AG04450 (cell line): ENCODE measurements at places on chromosomes 3 and 15. TPM values are rescaled to one million over a fixed set of nuclear protein-coding genes. Genes with fewer than 3 reads are reported as not detected.

GRCh38 chr3:9420850-9421549 lies 23.6 kb downstream of the SETD5 start:
- DNase-seq: no peak

DNA sequence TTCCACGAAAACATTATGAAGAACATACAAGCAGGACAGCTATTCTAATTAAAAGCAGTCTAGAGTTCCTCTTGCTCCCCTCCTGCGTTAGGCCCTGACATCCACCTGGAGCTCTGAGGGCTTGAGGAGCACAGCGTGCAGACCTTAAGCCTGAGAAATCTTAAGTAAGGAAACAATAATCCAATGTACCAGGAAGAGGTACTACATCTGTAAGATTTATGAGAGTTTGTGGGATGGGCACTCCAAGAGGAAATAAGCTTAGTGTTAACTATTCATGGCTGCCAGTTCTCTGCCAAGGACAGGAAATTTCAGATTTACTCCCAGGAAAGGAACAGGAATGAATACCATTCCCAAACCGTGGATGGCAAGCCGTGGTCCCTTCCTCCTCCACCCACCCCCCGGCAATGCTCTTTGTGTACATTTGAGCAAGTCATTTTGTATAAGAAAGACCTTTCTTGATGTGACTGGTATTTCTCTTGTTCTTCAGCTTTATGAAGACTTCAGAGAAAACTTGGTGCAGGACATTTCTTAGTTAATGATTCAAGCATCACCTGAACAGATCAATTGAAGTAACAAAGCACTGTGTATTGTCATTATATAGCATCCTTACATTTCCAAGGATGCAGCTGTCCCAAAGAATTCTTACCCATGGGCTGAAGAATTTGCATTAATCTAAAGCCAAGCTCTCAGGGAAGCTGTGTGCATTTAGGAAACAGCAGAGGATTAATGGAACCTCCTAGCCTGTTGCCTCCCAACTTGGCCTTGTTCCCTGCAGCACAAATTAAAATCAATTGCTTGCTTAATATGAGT lies 28.8 kb upstream of the VILL start:
- no peak for DNase-seq

Gene YEATS2
- 34.8 and 38.3 TPM in 2 replicates for polyA plus RNA-seq

DNA sequence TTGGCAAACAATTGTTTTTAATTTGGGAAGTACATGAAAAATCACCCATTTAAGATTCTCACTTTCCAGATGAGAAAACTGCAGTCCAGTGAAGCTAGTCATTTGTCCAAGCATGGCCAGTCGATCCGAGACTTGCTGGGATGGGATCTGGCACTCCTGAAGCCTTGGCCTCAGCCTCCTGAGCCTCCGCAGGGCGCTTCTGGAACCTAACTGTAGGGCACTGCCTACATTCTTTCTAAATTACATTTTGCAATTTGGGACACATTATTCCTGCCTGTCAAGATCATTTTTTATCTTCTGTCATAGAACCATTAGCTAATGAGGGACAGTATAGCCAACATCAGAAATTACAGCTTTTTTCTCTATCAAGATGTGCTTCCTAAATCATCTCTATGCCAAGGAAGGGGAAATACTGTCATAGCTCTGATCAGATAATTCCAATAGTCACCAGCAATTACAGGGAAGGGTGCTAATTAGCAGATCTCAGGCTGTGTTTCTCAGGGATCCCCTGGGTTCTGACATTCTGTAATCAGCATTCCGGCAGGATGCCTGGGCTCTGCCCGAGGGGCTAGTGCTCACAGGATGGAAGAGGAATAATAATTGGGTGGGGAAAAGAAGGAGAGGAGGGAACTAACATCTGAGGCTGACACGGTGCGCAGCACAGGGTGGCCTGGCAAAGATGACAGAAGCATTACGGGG lies 28.3 kb downstream of the ANAPC13 start:
- no peak for DNase-seq

GRCh38 chr3:151146071-151146730 lies 56.8 kb downstream of the GPR171 start:
- DNase-seq: peak; percentile 36
